Stimulated activated CD4-positive, alpha-beta T cell treated with anti-CD3 and anti-CD28 coated beads, TNF-alpha, amount 100 ng/mL, for 4 hours (primary cell): ENCODE measurements at places on chromosomes 4 and X.

DNA sequence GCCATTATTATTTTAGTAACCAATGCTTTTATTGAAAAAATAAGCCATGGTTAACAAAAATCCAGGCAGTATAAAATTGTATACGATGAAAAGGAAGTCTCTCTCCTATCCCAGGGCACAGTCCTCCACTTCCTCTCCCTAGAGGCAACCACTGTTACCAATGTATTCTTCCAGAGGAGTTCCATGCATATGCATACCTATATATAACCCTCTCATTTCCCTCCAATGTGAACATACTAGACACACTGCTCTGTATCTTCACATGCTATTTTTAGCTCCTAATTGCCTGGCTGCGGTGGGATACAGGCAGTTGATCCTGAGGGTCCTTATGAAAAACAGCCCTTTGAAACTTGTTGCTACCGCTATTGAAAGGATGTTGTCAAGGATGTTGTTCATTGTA lies 33.8 kb downstream of the PRPS1 start:
- DNase-seq, result no peak

GRCh38 chr4:147054228-147054872 lies 108.7 kb upstream of the TTC29 start:
- no peak for DNase-seq

GRCh38 chr4:4613641-4614286 lies 71.9 kb upstream of the STX18 start:
- DNase-seq, result no peak

DNA sequence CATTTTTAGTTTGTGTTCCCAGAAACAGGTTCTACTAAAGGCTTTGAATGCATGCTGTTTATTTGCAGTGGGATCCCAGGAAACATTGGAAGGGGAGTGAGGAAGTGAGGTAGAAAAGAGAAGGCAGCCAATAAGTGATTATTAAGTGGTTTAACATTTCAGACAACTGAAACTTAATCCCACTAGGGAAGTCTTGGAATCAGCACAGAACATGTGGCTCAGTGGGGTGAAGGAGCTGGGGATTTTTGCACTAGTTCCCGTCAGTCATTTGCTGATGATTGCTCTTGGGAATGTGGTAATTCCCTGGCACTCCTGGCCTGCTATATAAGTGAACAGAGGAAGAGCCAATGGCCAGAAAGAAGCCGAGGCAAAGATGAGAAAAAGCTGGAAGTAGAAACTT lies 1053.0 kb upstream of the IGFBP7 start:
- no peak for DNase-seq

DNA sequence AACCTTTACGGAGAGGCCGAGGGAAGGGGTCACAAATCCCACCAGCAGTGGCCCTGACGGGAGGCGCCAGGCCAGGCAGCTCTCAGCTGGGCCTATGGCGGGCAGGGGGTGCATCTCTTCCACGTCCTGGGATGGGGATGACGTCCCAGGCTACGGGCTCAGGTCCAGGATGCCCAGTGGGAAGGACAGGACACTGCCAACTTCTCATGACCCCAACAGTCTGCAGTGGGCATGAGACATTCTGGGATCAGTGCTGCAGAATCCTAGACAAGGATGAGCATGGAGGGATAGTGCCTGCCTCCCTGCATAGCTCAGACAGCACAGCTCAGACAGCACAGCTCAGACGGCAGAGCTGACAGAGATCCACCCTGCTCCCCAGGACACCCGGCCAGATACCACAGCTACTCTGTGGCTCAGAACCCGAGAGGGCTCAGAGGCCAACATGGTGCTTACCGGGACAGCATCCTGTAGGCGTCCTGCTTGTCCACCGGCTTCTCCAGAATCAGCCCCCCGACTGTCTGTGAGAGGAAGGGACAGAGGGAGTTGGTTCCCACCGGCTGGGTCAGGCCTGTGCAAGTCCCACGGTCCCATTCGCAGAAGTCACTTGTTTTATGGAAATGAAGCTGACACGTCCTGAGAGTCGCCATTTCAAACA lies 17.3 kb downstream of the ASMTL start:
- DNase-seq, result no peak

- no peak for DNase-seq
Observed at GRCh38 chr4:72564184-72564583, 4.8 kb downstream of the ADAMTS3 start.

GRCh38 chr4:24576276-24576675 lies 8.1 kb downstream of the DHX15 start:
- DNase-seq, result no peak

DNA sequence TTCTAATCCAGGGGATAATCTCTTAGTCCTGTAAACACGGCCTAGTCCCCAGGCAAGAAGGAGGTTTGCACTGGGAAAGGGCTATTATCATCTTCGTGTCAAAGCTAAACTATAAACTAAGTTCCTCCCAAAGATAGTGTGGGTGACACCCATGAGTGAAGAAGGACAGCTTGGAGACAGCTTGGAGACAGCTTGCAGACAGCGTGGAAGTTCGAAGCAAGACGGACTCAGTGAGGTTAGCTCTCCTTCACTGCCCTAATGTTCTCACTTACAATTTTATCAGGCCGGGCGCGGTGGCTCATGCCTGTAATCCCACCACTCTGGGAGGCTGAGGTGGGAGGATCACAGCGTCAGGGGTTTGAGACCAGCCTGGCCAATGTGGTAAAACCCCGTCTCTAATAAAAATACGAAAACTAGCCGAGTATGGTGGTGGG lies 19.2 kb upstream of the PLCXD1 start:
- DNase-seq, result no peak

GRCh38 chrX:142977128-142977914 lies 48.4 kb upstream of the SPANXN4 start:
- no peak for DNase-seq

DNA sequence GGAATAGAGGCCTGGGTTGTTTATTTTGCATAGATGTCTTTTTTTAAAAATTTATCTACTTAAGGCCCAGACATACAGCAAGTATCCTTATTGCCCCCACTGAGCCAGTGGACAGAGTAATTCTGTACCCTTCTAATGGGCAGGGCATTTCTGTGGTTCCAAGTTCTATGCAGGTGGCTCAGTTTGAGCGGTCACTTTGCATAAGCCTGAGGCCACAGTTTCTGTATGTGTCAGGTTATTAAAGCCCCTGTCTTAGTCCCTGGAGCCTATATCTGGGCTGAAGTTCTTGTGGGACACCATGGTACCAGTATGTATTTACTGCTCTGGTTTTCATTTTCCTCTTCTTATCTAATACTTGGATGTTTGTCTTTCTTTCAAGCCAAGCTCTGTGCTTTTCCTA lies 168.8 kb downstream of the MID1IP1 start:
- no peak for DNase-seq

DNA sequence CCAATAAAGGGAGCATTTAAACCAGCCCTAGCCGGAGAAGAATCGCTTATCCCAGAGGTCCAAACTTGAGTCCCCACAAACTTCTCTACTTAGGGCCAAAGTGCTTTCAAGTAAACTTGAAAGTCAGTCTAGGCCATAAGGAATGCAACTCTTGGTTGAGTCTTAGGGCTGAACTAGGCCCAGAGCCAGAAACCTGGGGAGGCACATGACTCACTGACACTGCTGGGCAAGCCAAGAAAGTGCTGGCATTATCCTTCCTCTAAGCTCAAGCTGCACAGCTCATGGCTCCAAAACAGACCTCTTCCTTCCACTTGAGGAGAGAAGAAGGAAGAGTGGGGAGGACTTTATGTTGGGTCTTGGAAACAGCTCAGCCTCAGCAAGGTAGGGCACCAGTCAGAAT lies 1257.3 kb upstream of the DIAPH2 start:
- DNase-seq, result no peak

DNA sequence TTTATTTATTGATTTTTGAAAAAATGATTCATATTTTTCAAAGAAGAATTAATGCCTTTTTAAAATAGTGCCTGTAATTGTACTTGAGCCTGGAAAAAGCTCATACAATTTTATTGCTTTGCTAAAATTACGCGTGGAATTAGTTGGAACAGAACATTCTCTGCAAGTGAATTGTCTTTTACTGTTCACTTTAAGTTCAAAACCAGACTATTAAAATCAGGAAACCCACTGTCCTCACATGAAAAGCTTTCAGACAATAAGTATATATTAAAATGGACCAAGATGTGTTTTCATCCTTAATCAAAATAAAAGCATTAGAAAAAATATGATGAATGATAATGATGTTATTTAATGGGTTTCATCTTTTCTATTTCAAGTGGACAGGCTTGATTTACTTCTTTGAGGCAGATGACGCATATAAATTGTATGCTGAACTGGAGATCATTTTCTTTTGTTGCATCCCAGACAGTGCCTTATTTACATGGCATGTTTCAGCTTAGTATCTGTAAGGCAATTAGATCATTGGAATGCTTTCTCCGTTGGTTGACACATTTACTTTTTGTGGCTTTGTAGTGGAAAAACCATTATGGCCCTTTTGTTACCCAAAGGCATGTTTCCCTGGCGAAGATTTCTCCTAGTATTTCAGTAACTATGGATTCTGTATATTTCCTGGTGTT lies 299.0 kb upstream of the MAGEC2 start:
- DNase-seq, result no peak

- no peak for DNase-seq
Observed at GRCh38 chrX:32155044-32155638, 1056.2 kb downstream of the DMD start.

GRCh38 chr4:508675-509638 lies 9.9 kb downstream of the PIGG start:
- no peak for DNase-seq
